ENCODE measurements at places on chromosomes 16 and 17.

- peak; percentile 52 for DNase-seq
Measured at GRCh38 chr17:10652984-10653659, 4.0 kb downstream of the MYH3 start.

DNA sequence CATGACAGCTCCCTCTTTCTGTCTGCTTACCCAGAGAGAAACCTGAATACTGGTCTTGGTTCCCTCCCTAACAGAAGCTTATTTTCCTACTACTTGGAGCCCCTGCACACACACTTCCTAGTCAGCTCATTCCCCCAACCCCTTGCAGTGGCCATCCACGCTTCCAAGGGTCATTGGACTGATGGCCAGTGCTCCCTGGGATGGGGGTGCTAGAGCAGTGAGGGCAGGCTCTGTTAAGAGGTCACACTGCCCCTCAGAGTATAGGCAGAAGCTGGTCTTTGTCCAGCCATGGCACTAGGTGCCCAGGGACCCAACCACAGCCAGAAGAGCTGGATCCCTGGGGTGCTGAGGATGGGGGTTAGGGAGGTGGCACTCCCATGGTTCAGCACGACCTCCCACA, 12.5 kb downstream of the DRC3 start:
- DNase-seq: no peak

GRCh38 chr17:60857556-60858080, 180.0 kb downstream of the BCAS3 start:
- DNase-seq: no peak

GRCh38 chr16:62548095-62548494, 511.9 kb upstream of the CDH8 start:
- DNase-seq: no peak

GRCh38 chr17:3730881-3731429, 7.3 kb downstream of the HASPIN start:
- DNase-seq: no peak

DNA sequence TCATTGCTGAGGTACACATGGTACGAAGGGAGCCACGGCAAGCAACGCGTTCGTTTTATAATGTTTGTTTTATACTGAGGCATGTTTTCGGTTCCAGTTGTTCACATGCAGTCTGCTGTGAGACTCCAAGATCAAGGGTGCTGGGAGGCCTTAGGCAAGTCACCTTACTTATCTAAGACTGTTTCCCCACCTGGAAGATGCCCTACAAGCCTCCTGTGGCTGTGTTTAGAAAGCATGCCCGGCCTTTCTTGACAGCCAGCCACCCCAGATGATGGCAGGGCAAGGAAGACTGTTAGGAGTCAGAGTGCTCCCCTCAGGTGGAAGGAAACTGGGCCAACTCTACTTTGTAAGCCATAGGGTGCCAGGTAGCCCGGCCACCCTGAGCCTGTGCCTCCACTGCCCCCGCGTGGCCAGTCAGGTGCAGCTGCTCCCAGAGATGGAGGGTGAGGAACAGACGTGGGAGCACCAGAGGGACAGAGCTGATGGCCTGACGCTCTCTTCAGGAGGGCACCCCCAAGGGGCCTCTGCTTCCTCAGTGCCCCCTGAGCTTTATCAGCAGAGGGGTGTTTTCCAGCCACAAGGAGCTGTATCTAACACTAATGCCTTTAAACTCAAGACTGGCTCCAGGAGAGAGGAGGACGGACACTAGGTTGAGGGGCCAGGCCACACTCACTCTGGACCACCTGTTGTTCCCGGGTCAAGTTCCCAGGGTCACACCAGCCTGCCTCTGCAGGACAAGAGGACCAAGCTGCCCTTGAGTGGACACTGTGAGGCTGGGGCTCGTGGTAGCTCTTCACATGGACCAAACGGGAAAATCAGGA, 5.4 kb downstream of the NAT9 start:
- DNase-seq: peak; percentile 75

GRCh38 chr16:11788914-11789313, 8.1 kb downstream of the ZC3H7A start:
- no peak for DNase-seq

DNA sequence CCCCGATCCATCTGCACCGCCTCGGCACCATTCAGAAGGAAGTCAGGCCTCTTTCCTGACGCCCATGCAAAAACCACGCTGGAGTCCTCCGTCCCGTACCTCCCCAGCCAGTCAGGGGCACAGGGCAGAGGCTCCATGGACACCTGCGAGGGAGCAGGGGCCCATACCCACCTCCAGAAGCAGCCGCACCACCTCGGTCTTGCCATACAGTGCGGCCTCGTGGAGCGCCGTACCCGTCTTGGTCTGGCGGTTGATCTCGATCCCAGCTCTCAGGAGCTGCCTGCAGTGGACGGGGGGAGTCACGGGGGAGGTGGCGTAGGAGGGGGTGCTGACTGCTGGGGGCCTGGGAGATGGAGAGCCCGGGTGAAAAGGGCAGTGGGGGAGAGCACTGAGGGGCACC, 9.2 kb downstream of the CASKIN2 start:
- no peak for DNase-seq

GRCh38 chr17:7177954-7178477, 1.2 kb downstream of the ASGR1 start:
- DNase-seq: no peak

DNA sequence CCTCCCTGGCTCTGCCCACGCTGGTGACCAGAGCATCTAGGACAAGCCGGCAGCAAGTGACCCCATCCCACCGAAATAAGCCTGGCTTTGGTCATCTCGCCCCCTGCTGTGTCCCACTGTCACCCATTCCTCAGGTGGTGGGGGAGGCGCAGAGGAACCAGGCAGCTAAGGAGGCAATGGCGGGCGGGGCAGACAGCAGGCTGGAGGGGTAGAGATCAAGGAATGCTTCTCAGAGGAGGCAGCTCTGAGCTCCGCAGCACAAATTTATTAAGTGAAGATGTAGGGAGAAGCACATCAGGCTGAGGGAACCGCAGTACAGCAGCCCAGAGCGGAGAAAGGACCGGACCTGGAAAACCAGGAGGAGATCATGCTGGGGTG, 7.5 kb upstream of the KREMEN2 start:
- DNase-seq: no peak

- DNase-seq: peak; percentile 75
Measured at GRCh38 chr17:50169121-50169764, 3.4 kb downstream of the SGCA start.

- no peak for DNase-seq
Measured at GRCh38 chr16:73150786-73151185, 102.9 kb upstream of the ZFHX3 start.

DNA sequence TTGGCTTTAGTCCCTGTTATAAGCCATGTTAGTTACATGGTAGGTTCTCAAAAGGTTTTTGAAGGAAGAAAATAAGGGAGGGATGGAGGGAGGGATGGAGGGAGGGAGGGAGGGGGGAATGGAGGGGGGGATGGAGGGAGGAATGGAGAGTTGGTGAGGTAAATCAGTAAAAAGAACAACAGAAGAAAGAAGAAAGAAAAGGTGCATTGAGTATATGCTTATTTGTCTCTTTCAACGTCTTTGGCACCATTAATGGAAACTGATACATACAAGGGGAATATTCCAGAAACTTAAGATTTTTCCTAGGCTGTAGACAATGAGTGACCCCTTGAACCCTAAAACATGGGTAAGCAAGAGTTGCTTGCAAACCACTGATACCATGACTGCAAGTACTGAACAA, 1056.3 kb downstream of the CDH11 start:
- no peak for DNase-seq

DNA sequence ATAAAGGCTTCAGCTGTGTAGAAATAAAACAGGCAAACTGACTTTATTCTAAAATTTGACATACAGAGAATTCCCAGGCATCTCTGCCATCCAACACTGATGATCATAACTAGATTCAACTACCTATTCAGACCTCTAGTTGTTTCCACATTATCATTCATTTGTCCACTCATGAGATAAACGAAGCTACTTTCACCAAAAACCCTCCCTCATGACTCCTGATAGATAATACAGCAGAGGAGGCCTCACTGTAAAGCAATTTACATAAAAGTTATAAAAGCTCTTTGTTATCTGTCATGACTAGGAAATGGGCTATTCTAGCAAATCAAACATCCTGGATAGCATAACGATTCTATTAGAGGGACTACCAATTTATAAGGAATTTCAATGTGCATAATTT, 19.6 kb upstream of the RFFL start:
- no peak for DNase-seq

DNA sequence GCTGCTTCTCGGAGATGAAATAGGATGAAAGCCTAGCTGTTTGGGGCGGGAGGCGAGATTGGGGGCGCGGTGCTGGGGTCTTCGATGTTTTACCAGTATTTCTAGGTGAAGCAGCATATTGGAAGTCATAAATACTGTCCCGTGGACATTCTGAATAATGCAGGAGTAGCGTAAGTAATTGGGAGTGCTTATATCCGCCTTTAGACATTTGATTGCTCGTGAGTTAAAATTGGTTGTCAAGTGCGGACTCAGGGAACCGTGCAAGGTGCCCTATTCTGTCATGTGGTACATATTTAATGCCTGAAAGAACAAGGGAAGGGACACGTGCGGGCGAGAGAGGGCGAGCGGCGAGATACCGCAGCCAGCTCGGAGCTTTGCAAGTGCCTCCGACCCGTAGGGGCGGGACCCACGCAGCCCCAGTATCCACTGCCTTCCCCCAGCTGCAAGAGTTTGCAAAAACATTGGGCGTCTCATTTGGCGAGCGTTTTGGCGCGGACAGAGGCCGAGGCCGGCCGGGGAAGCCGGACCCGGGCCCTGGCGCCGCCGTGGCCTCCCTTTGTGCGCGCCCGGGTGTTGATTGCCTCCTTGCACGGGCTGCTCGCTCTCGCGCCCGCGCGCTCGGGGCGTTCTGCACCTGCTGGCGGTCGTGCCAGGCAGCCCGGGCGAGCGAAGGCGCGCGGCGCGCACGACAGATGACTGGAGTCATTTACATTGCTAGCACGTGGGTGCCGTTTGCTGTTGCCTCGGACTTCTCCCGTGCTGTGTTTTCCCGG, 849.8 kb upstream of the RBFOX1 start:
- DNase-seq: no peak

GRCh38 chr17:83153681-83154310, 74.4 kb downstream of the METRNL start:
- no peak for DNase-seq

- peak; percentile 92 for DNase-seq
Measured at GRCh38 chr16:2686912-2687507, 4.7 kb downstream of the KCTD5 start.

DNA sequence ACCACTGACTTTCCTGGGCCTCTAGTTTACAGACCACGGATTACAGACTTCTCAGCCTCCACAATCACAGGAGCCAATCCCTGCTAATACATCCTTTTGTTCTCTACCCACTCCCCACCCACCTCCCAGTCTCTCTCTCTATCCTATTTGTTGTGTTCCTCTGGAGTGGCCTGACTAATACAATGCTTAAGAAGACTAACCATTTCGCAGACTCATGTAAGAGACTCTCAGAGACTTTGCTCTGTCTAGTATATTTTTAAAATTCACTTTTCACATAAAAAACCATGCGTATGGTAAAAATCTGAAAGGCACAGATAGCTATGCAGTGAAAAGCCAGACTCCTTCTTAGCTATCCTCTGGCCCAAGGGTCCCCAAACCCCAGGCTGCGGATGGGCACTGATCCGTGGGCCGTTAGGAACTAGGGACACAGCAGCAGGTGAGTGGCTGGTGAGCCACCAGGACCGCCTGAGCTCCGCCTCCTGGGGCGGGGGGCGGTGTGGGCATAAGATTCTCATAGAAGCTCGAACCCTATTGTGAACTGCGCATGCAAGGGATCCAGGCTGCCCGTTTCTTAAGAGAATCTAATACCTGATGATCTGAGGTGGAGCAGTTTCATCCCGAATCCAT, 7.6 kb downstream of the PIK3R6 start:
- no peak for DNase-seq

GRCh38 chr16:19179546-19180490, 11.8 kb downstream of the SYT17 start:
- peak; percentile 81 for DNase-seq

DNA sequence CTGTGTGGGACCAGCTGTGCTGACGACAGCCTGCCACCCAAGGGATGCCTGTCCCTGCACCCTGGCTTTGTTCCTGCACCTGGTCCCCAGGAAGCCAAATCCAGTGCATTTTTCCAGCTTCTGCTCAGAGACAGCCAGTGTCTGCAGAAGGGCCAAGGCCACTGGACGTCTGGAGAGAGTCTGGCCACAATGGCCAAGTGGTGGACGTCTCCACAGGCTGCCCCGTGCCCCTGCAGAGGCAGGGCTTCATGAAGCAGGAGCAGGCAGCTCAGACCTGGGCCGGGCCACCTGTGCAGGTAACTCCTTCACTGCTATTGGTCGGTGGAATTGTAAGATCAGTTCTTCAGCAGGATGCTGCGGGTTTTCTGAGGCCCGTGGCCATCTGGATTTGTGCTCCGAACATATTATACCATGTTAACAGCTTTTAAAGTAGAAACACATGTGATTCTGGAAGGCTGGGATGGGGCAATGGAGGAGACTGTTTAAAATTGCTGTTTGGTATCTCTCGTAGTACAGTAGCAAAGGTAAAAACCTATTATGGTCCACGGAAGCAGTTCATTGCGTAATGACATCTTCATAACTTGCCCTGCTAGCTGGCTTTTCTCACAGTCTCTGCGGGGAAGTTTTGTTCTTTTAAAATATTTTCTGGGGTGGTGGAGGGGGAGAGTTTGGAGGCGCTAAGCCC, 185.3 kb downstream of the CCDC182 start:
- no peak for DNase-seq

DNA sequence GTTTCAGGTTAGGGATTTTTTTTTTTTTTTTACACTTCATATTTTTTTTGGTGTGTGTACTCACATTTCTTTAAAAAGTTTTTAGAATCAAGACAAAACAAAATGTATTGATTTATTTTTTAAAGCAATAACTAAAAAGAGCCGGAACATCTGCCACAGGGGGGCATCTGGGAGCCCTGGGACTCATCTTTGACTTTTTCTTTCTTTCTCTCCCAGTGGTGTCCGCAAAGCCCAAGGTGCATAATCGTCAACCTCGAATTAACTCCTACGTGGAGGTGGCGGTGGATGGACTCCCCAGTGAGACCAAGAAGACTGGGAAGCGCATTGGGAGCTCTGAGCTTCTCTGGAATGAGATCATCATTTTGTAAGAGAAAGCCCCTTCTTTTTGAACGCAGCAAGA, 36.3 kb downstream of the WWP2 start:
- no peak for DNase-seq

DNA sequence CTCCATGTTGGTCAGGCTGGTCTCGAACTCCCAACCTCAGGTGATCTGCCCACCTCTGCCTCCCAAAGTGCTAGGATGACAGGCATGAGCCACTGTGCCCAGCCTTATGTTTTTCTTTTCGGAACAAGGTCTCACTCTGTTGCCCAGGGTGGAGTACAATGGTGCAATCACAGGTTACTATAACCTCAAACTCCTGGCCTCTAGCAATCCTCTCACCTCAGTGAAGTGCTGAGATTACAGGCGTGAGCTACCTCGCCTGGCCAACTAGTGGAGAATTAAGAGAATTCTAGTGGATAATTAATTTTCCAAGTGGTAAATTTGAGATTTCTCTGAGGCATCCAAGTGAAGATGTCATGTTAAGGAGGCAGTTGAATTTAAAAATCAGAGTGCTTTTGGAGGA, 2.9 kb upstream of the FBXO47 start:
- DNase-seq: no peak

- DNase-seq: no peak
Measured at GRCh38 chr17:7249214-7249613, 2.3 kb downstream of the CTDNEP1 start.

GRCh38 chr16:82134846-82135245, 35.2 kb downstream of the MPHOSPH6 start:
- no peak for DNase-seq

GRCh38 chr17:15260376-15261257, 4.5 kb downstream of the PMP22 start:
- peak; percentile 71 for DNase-seq
